ENCODE measurements at places on chromosomes 1 and 21.

GRCh38 chr1:203675596-203676347 lies 49.1 kb downstream of the ATP2B4 start:
- DNase-seq = no peak

DNA sequence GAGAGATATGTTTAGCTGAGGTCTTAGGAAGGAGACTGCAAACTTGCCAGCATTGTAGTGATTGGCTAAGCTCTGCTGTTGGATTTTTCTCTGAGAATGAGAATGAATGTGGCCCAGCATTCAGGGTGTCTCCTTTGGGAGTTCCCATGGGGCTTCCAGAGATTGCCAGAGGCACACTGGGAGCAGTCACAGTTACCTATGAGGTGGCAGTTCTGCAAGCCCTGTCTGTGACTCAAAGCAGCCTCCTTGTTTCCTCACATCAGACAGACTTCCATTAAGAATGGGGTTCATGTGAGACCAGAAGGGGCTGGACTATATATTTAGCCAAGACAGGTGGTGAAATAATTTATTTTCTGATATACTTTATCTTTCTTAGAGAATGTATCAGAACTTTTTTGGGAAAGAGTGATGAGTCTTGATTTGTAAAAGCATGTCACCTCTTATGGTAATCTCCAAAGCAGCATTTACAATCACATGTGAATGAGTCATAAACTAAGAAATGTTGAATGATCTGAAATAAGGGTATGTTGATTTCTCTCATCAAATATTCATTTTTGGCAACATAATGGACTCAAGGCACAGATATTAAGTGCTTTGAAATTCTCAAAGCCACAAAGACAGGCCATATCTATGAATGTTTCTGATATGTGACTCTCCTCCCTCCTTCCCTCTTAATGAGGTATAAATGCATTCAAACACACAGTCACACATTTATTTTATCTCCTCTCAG lies 9.5 kb upstream of the SLC19A2 start:
- DNase-seq = no peak

- DNase-seq = no peak
Observed at GRCh38 chr1:179366093-179366800, 476 bp downstream of the AXDND1 start.

DNA sequence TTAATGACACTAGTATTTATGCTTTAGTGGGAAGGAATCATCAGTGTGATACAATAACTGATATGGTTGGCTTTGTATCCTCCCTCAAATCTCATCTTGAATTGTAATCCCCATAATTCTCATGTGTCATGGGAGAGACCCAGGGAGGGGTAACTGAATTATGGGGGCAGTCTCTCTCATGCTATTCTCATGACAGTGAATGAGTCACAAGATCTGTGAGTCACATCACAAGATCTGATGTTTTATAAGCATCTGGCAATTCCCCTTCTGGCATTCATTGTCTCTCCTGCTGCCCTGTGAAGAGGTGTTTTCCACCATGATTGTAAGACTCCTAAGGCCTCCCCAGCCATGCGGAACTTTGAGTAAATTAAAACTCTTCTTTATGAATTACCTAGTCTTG lies 1760.3 kb downstream of the NCAM2 start:
- no peak for DNase-seq

GRCh38 chr1:3069491-3070308 lies 697 bp downstream of the PRDM16 start:
- no peak for DNase-seq

DNA sequence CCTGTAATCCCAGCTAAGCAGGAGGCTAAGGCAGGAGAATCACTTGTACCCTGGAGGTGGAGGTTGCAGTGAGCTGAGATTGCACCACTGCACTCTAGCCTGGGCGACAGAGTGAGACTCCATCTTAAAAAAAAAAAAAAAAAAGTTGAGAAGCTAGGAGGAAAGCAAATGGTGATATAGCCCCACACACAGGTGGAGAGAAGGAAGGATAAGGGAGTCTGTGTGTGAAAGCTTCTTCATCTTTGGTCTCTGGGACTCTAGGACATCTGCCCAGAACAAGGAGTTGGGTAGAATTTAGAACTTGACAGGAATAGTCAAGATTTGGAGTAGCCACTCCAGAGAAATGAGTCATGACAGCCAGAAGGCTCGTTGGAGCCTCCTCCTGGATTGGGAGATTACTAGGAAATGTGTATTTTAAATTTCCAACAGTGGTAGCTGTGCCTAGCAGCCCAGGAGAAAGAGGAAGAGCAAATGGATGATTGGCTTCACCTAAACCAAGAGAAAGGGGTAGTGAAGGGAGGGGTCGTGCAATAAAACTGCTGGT lies 19.9 kb downstream of the NPL start:
- no peak for DNase-seq

GRCh38 chr1:231374394-231374793 lies 36.3 kb downstream of the SPRTN start:
- no peak for DNase-seq

DNA sequence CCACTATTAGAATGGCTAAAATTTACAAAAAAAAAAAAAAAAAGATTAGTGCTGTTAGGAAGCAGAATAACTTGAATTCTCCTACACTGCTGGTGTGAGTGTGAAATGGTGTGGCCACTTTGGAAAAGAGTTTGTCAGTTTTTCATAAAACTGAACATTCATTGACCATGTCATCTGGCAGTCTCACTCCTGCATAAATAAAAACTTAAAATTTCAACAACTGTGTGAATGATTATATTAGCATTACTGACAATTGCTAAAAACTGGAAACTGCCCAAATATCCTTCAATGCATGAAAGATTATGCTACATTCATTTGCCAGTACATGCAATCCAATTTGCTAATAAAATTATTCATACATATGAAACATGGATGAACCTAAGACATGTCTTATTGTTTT lies 570.9 kb downstream of the NEGR1 start:
- no peak for DNase-seq

DNA sequence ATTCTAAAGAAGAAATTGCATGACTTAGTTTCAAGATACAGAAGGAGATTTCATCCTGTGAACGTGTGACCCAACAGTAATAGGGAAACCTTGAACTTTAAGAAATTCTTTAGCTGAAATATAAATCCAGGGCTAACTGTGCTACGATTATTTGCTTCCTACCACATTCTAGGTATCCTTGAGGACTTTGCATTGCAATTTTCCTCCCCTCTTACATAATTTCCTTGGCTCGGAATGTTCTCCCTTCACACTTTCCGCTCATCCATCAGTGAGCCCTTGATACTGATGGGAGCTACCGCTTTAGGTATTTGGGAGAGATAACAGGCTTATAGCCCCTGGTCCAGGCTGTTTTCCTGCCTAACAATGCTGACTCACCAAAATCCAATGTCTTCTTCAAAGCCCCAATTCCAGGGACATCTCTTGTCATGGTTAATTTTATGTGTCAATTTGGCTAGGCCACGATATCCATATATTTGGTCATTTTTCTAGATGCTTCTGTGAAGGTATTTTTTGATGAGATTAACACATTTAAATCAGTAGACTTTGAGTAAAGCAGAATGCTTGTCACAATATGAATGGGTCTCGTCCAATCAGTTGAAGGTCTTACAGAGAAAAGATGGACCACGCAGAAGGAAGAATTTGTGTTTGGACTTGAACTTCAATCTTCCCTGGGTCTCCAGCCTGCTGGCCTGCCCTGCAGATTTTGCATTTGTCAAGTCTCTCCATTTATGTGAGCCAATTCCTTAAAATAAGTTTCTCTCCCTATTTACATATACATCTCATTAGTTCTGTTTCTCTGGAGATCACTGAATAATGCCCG lies 121.2 kb downstream of the PTPN14 start:
- no peak for DNase-seq

- DNase-seq = no peak
Observed at GRCh38 chr1:109040627-109040988, 1.3 kb downstream of the WDR47 start.

DNA sequence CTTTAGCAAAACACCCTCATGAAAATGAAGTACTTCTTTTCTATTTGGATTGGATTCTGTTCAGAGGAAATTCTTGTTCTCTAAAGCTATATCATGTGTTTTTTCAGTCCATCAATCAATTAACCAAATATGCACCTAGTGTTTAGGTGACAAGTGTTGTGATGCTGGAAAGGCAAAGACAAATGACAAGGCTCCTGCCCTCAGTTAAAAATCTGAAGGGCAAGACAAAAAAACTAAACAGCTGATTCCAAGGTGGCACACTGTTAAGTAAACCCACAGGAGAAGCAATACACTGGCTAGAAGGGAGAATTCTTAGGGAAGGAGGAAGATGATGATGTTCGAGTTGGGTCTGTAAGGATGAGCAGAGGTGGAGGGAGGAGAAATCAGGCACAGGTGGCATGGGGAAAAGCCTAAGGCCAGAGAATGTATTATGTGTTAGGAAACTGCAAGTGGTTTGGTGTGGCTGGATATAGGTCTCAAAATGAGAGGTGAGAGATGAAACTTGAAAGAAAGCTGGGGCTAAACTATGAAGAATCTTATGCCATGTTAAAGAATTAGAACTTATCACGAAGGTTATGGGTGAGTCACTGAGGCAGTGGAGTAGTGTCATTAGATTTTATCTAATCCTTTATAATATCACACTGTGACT lies 51.8 kb upstream of the GFI1 start:
- no peak for DNase-seq

DNA sequence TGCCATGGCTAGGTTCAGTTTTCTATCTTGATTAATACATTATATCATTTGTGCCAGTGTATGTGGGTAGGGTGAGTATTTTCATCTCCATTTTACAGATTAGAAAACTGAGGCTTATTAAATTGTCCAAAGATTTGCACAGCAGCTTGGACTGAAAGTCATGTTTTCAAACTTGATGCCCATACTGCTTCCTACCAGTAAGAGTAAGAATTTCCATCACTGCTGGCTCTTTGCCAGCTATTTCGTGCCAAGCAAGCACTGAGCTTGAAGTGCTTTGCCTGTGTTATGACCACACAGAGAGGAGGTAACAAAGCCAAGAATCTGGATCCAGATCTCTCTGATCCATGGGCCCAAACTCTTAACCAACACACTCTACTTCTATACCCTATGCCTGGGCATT lies 295.0 kb downstream of the VAV3 start:
- no peak for DNase-seq

DNA sequence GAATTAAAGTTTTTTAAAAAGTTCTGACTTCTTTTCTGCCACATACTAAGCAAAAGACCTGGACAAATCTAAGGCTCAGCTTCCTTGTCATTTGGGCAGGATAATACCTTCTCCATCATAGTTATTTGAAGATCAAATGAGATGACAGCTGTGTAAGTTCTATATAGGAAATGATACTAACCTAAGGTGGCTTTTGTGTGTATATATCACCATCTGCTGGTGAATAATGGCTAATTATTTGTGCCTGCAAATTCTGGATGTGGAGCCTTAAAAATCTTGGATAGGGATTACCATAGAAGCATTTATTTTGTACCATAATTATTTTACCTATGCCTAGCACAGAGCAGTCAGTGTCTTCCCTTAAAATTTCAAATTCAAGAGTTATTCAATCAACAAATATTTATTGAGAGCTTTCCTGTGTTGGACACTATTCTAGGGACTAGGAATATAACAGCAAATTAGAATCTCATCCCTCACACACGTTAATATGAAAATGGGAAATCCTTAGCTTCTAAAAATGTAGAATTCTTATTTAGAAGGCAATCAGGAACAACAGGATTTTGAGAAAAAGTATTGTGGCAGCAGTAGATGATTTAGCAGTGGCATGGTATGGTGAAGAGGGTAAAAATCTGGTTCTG lies 89.8 kb downstream of the TMEM200B start:
- no peak for DNase-seq

DNA sequence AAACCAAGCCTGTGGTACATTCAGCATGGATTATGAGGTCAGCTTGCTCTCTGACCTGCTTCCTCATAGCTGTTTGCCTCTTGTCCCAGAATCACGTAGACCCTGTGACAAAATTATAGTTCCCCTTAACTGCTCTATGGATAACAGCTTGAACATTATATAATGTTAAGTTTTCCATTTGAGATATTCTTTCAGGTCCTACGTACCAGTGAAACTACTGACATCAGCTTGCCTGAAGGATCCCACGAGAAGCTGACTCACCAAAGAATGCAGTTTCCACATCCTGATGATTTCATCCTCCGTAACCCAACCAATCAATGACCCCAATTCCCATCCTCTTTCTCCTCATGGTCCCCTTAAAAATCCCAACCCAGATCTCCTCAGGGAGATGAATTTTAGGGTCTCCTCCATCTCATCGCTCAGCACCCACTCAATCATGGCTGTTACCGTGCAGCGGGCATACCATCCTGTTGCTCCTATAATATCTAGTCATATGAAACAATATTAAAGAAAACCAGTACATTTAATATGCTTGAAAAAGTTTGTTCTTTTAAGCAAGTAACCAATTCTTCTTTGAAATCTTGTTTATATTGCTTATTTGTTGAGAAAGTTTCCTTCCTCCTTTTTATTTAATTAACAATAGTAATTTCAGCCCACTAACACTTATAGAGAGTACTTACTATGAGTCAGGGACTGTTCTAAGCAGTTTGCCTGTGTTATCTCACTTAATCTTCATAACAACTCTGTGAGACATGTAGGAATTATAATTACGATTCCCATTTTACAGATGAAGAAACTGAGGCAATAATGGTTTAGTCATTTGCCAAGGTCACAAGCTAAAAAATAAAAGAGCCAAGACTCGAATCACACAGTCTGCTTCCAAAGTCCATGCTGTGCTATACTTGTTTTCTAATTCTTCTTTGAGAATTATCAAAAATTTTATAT lies 27.4 kb downstream of the CHML start:
- DNase-seq = no peak

DNA sequence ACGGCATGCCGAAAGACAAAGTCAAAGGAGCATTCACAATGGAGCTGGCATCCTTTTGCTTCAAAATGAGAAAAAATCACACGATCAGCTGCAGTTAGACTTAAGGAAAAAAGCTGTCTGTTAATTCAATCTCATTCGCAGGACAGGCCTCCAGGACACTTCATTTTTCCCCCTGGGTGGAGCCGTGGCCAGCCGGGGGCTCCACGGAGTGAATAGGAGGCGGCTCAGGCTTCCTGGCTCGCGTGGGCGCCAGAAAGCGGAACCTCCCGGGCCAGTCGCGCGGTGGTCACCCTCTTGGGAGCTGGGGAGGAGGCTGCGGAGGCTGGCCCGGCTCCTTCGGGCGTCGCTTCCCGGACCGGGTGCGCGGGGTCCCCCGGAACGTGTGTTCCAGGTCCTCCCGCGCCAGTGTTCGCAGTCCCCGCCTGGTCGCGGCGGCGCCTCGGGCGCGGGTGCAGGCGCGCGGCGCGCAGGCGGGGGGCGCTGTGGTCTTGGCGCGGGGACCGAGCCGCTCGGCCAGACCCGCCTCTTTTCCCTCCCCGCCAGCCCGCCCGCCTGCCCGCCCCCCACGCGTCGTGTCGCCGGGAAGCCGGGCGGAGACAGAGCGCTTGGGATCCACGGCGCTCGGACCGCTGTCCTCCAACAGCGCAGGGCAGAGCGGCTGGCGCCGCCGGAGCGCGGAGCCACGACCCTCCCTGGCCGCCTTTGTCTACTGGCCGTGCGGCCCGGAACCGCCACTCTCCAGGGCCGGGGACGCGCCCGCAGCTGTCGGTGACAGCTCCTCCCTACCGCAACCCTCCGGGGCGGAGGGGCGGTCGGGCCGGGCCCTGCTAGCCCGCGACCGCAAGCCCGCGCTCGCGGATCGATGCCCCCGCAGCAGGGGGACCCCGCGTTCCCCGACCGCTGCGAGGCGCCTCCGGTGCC lies at the start of gene RHOU:
Gene RHOU (plus strand): TSS at position 599 of the 921 bp plus-strand sequence. CDS start 264 bp downstream, at position 863.
- DNase-seq = peak; percentile 56

GRCh38 chr21:16216288-16216962 lies 486.6 kb downstream of the USP25 start:
- no peak for DNase-seq
